ENCODE measurements at places on chromosomes 1 and 21. TPM values are rescaled to one million over a fixed set of nuclear protein-coding genes. Genes with fewer than 3 reads are reported as not detected.

DNA sequence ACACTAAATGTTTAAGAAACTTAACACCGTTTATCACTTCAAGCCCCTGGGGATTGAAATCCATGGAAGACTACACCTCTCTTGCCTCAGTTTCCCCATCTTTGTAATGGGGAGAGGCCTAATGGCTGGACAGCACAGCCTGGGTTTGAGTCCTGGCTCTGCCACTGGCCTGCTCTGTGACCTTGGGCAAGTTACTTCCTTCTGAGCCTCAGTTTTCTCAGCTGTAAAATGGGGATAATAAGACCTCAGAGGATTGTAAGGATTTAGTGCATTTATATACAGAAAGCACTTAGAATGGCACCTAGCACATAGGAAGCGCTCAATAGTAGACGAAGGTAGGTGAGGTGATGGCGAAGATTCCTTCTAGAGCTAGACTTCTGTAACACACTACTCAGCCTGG, 5.5 kb downstream of the AGTRAP start:
- no peak for DNase-seq

PGBD2 gene
- 6.0 TPM for polyA plus RNA-seq

SELL gene
- polyA plus RNA-seq: 13.6 TPM

GRCh38 chr1:205526431-205526830, 22.0 kb downstream of the CDK18 start:
- DNase-seq: no peak

GRCh38 chr1:201460814-201461644, 8.0 kb downstream of the PHLDA3 start:
- no peak for DNase-seq

DNA sequence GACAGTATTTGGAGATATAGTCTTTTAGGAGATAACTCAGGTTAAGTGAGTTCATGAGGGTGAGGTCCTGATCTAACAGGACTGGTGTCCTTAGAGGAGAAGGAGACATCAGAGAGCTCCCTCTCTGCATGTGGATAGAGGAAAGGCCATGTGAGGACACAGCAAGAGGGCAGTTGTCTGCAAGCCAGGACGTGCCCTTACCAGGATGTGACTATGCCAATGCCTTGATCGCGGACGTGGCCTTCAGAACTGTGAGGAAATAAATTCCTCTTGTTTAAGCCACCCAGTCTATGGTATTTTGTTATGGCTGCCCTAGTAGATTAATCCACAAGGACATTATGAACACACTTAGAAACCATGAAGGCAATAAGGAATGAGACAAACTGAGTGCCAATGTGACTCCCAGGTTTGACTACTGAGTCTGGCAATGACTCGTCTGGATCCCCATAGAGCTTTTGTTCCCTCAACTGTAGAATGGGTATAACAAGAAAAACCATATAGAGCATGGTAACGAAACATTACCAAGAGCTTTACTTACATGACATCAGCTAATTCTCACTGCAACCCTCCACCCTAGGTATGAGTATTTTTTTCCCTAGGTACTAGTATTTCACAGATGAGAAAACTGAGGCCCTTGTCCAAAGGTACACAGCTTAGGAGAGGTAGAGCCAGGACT, 6.5 kb downstream of the URB1 start:
- no peak for DNase-seq

DNAJC6 gene
- 1.0 TPM for polyA plus RNA-seq

- no peak for DNase-seq
Measured at GRCh38 chr1:10456048-10456447, 6.2 kb downstream of the CORT start.

GRCh38 chr1:117534995-117535467, 70.8 kb upstream of the TENT5C start:
- peak; percentile 49 for DNase-seq

GRCh38 chr1:117092594-117092993, 29.0 kb downstream of the TRIM45 start:
- DNase-seq: no peak

GRCh38 chr1:156465747-156466365, 34.7 kb downstream of the MEF2D start:
- DNase-seq: no peak

GRCh38 chr1:121414905-121415304, 230.1 kb downstream of the SRGAP2C start:
- no peak for DNase-seq

UHMK1 gene
- 26.5 TPM for polyA plus RNA-seq

- no peak for DNase-seq
Measured at GRCh38 chr1:18901952-18902522, 318 bp downstream of the ALDH4A1 start.

All from muscle of arm (tissue), 14 donors.